Naive thymus-derived CD4-positive, alpha-beta T cell (primary cell): ENCODE measurements at places on chromosomes 5 and 9. TPM values are rescaled to one million over a fixed set of nuclear protein-coding genes. Genes with fewer than 3 reads are reported as not detected.

- no peak overlapping the region for H3K4me3 ChIP-seq
- H3K27me3 ChIP-seq: no peaks in the 10 kb centered on the region
- no peak overlapping the region for H3K27ac ChIP-seq
- no peaks in the 10 kb centered on the region for H3K4me1 ChIP-seq
Observed at GRCh38 chr9:34102796-34103195, 23.7 kb downstream of the DCAF12 start.

DNA sequence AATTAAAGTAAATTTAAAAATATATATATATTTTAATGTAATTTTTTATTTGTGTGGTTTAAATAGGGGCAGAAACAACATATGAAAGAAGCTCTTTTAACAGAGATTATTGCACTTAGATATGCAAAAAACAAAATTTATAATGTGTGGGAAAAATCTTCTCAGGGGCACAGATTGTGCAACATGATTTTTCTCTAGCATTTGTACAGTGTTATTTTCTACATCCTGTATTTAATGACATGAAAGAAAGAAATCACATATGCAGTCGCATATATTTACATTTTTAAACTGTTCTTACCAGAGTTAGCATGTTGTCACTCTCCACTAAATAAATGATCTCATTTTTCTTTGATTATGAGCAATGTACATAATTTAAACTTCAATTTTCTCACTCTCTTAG, 265.3 kb upstream of the CTNND2 start:
- H3K4me1 ChIP-seq: no peaks in the 10 kb centered on the region
- no peak for DNase-seq
- H3K27me3 ChIP-seq: no peaks in the 10 kb centered on the region
- no peaks in the 10 kb centered on the region for H3K36me3 ChIP-seq
- no peak overlapping the region for H3K27ac ChIP-seq
- H3K4me3 ChIP-seq: no peak overlapping the region

S100Z gene
- not detected for total RNA-seq

C1QTNF3 gene
- total RNA-seq: 8.8 TPM

DNA sequence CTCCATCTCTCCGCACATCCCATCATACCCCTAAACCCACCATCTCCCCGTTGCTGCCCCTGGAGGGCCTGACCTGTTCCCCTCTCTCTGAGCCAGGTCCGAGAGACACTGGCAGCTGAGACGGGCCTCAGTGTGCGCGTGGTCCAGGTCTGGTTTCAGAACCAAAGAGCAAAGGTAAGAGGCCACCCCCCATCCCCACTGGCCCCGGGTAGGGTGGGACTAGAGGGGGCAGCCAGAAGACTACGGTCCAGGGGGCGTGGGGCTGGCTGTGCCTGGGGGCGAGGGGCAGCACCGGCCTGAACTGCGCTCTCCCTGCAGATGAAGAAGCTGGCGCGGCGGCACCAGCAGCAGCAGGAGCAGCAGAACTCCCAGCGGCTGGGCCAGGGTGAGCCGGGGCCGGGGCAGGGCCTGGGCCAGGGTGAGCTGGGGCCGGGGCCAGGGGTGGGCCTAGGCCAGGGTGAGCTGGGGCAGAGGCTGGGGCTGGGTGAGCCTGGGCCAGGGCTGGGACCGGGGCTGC, 79.8 kb downstream of the LMX1B start:
- H3K27ac ChIP-seq: no peak overlapping the region
- no peak overlapping the region for H3K4me3 ChIP-seq
- no peaks in the 10 kb centered on the region for H3K4me1 ChIP-seq
- no peak for DNase-seq
- no peaks in the 10 kb centered on the region for H3K36me3 ChIP-seq
